Activated CD4-positive, CD25-positive, alpha-beta regulatory T cell (primary cell): ENCODE measurements at places on chromosomes 13 and 19.

DNA sequence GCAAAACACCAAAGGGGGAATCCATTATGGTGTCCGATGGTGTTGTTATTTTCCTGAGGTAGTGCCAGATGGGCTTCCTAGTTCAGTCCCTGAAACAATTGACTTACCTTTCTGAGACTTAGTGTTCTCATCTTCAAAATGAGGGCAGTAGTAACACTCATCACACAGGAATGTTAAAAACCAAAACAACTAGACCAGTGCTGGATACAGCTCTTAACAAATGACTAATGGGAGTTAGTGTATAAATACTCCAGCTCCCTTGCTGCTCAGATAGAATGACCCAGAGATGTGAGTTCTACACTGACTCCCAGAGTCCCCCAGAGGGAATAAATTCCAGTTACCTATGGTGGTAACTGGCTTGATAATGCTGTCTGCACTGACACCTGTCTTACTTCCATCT is 49.9 kb downstream of the MBD3L2B start:
- DNase-seq, result no peak

GRCh38 chr19:3521104-3521445 is 15.0 kb downstream of the FZR1 start:
- no peak for DNase-seq

- DNase-seq, result no peak
Observed at GRCh38 chr13:103062079-103062478, 4.1 kb downstream of the SLC10A2 start.

- DNase-seq, result no peak
Observed at GRCh38 chr13:75493156-75493555, 11.2 kb upstream of the TBC1D4 start.

- DNase-seq, result no peak
Observed at GRCh38 chr13:109787135-109787954, 962 bp upstream of the IRS2 start.

- no peak for DNase-seq
Observed at GRCh38 chr19:16825312-16826052, 3.7 kb upstream of the SIN3B start.

- DNase-seq, result no peak
Observed at GRCh38 chr19:3111586-3112247, 17.6 kb downstream of the GNA11 start.

DNA sequence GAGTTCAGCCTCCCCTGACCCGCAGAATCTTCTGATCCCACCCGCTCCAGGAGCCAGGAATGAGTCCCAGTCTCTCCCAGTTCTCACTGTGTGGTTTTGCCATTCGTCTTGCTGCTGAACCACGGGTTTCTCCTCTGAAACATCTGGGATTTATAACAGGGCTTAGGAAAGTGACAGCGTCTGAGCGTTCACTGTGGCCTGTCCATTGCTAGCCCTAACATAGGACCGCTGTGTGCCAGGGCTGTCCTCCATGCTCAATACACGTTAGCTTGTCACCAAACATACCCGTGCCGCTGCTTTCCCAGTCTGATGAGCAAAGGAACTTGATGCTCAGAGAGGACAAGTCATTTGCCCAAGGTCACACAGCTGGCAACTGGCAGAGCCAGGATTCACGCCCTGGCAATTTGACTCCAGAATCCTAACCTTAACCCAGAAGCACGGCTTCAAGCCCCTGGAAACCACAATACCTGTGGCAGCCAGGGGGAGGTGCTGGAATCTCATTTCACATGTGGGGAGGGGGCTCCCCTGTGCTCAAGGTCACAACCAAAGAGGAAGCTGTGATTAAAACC is 1.1 kb upstream of the APOE start:
- DNase-seq, result no peak
